ENCODE measurements at places on chromosomes 4 and X.

DNA sequence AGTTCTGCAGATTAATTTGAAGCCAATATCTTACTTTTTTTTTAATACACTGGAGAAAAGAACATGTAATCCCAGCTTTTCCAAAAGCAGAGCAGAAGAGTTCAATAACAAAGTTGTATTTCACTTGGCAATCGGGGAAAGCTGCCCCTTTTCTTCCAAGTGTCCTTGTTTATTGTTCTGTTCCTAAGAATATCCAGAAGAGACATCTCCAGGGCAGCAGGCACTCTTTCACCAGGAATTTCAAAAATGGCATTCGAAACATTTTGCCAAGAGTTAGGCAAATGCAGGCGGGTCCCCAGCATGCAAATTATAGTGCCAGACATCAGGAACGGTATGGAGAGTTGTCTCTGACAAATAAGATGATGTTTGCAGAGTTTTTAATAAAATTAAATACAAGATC lies 494.5 kb downstream of the BCOR start:
- DNase-seq, result no peak

- DNase-seq, result no peak
These were observed 5.1 kb downstream of the TENM3 start for GRCh38 chr4:182248295-182248694.

GRCh38 chr4:152735396-152735859 lies 44.1 kb downstream of the TIGD4 start:
- no peak for DNase-seq

DNA sequence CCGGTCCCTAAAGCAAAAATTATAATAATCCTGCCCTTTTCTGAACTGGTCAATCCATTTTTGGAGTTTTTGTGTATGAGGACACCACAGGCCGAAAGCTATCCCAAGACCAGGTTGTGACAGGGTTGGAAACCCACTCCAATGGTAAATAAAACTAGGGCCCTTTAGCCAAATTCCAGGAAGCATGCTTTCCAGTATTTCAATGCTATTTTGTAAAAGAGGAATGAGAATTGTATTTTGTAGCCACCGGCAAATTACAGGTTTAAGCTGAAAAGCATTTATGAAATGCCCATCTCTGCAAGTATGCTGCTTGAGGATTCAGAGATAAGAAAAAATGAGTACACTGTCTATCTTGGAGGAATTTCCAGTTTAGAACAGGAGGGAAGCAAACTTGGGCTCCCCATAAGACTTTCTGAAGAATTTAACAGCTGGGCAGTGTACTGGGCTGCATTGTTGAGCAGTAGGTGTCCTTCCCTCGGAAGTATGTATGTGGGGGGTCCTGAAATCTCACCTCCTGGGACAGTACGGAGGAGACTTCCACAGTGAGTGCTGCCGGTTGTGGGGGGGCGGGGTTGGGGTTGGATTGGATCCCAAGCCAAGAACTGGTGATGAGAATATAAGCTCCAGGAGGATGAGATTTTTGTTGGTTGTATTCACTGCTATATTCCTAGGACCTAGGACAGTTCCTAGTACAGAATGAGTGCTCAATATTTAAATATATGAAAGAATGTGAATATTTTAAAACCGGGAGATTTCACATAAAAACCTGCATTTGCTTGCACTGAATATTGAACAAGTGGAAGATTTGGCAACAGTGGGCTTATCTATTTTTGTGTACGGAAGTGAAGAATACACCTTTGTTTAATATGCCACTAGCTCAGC lies 26.8 kb downstream of the OCIAD2 start:
- DNase-seq, result no peak

DNA sequence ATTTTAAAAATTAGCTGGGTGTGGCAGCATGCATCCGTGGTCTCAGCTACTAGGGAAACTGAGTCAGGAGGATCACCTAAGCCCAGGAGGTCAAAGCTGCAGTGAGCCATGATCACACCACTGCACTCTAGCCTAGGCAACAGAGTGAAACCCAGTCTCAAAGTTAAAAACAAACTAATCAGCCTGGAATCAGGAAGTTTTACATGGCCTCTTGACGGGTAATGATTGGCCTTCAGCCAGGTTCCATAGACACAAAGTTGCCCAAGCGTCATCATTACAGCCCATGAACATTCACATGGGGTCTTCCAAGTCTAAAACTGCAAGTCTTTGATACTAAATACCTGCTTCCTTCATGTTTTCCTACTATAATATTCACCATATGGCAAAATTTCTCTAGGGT lies 10.0 kb upstream of the RGN start:
- no peak for DNase-seq

DNA sequence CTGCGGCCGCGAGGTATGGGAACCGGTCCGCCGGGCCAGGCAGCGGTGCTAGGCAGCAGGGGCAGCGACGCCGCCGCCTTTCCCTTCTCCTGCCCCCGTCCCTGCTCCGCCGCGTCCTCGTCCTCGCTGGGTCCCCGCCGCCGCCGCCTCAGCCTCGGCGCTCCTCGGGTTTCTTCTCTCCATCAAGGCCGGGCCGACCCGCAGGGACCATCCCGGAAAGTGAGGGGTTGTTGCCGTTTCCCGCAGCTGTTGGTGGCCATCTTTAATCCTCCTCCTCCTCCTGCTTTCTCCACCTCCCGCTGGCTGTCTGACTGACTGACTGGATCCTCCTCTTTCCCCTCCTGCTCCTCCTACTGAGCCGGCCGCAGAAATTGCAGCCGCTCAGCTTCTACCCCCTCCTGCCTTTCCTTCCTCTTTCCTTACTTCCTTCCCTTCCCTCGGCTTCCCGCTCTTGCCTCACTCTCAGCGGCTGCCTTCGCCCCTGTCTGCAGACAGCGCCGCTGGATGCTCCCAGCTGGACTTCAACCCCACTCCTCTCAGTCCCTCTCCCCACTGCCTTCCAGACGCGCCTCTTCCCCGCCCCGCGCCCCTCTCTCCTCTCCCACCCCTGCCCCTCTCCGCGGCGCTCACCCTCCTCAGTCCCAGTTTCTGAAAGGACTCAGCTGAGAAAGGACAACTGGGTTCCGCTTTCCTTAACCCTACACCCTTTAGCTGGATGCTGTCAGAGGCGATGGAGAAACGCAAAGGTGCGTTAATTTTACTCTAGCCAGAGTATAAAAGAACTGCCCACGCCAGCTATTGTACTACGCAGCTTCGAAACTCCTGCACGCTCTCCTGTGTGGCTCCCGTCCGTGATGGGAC lies at the start of gene WDFY3:
TSS of gene WDFY3 (minus strand) at position 309 of the 861 bp plus-strand sequence. CDS start 106,099 bp downstream, outside the sequence.
- DNase-seq, result no peak

GRCh38 chr4:11420327-11420726 lies 8.4 kb downstream of the HS3ST1 start:
- DNase-seq, result no peak

DNA sequence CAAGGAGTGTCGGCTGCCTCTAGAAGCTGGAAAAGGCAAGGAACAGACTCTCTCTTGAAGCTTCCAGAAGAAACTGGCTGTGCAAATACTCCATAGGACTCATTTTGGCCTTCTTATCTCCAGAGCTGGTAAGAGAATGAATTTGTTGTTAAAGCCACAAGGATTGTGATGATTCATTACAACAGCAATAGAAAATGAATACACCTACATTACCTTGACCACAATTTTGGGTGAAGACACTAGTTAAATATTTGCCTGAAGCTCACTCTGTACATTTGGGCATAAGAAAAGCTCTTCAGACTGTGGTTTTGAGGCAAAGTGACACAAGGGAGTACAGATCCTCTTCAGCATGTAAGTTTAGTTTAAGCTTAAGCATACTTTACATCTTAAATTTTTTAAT lies 134.5 kb upstream of the TLL1 start:
- no peak for DNase-seq

DNA sequence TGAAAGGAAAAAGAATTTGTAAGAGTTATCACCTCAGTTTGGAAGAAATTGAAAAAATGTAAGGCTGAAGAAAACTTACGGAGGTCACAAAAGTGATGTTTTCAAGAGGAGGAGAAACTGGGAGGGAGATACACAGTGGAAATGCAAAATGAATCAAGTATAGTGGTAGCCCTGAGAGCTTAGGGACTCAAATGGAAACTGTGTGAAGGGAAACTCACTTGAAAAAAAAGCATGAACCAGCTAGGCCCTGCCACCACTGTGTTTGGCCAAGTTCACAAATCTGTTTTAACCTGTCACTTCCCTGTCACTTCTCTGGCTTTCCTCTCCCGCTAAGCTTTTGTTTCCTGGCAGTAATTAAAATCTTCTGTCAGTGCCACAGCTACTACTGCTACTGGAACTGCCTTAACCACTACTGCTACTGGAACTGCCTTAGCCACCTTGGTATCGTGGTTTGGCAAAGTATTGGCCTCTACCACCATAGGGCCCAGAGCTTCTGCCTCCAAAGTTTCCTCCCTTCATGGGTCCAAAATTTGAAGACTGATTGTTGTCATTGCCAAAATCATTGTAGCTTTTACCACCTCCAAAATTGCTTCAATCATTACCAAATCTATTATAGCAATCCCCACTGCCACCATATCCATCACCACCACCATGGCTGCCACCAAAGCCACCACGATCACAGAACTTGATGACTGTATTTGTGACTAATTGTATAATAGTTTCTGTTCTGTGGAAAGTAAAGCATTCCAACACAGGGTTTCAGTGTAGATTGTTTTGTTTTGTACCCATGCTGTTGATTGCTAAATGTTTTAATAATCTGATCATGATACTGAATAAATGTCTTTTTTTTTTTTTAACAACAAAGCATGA lies 41.5 kb downstream of the SMARCA5 start:
- DNase-seq, result no peak

- no peak for DNase-seq
These were observed 77.5 kb upstream of the ELOVL6 start for GRCh38 chr4:110275871-110276270.

GRCh38 chrX:69543572-69543971 lies 39.4 kb downstream of the NALF2 start:
- no peak for DNase-seq

GRCh38 chr4:143417679-143418403 lies 81.2 kb downstream of the GAB1 start:
- no peak for DNase-seq

DNA sequence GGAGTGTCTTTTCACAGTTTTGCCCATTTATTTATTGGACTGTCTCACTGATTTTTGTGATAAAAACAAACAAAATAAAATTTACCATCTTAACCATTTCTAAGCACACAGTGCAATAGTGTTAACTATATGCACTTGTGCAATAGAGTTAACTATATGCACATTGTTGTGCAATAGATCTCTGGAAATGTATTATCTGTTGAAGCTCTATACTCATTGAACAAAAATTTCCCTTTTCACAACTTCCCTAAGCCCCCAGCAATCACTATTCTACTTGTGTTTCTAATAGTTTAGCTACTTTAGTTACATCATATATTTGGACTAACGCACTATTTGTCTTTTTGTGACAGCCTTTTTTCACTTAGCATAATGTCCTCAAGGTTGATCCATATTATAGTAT lies 59.7 kb upstream of the BEX4 start:
- no peak for DNase-seq

DNA sequence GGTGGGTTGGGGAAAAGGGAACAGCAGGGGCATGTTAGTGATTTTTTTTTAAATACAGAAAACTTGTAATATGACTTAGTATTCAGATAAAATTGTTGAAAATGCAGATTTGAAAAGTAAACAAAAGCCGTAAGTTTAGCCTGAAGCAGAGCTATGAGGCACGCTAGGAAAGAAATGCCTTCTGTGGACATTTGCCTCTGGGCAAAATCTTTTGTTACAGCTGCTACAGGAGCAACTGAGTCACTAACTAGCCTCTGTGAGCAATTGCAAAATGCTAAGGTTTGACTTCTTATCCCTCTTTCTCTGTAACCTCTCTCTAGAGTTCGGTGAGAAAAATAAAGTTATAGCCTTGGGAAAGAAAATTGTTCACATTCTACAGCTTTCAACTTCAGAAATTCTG lies 350.0 kb downstream of the SLC7A11 start:
- DNase-seq, result no peak

DNA sequence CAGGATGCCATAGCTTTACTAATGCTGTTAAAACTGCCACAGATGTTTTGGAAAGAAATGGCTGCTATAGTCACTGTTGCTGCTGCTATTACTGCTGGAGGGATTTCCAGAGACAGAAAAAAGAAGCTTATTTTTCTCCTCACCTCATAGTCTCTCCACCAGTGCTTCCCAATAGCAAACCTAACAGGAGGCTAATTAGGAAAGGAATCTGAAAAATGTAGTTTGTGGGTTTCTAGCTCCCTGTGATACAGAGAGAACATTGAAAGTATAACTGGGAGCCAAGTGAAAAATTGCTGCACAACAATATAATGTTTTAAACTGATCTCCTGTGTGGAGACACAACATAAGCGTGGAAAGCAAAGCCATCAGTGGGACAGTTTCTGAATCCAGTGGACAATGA lies 8.6 kb upstream of the TSPAN7 start:
- DNase-seq, result no peak

GRCh38 chr4:48225368-48226141 lies 44.1 kb downstream of the TEC start:
- DNase-seq, result no peak

Data from stimulated activated CD8-positive, alpha-beta memory T cell treated with anti-CD3 and anti-CD28 coated beads, Interleukin-12 subunit alpha, Interleukin-12 subunit beta, amount 100 ng/mL, for 1 hour (primary cell).